ENCODE measurements at places on chromosomes 13 and 19.
A peak's percentile ranks its signal among the peaks of the same experiment; 100 is the strongest.

GRCh38 chr19:41476583-41476982 is 33.6 kb downstream of the ERICH4 start:
- DNase-seq: no peak

DNA sequence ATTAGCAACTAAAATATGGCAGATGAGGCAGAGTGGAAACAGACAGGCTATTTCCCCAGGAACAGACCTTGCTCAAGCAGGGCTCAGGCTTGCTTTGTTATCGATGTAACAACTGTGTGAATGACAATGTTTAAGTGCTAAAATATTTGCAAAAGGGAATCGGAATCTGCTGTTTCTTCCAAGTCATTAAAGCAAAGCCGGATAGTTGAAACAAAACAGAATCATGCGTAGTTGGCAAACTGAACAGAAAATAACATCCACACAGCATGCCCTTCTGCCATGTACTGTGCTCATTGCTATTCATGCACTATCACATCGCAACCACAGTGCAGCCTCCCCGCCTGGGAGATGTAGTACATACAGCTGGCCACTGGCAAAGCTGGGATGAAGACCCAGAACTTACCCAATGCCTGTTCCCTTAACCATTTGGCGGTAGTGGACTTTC is 799.1 kb downstream of the DIAPH3 start:
- DNase-seq: no peak

GRCh38 chr19:3281026-3281425 is 56.6 kb downstream of the CELF5 start:
- DNase-seq: no peak

DNA sequence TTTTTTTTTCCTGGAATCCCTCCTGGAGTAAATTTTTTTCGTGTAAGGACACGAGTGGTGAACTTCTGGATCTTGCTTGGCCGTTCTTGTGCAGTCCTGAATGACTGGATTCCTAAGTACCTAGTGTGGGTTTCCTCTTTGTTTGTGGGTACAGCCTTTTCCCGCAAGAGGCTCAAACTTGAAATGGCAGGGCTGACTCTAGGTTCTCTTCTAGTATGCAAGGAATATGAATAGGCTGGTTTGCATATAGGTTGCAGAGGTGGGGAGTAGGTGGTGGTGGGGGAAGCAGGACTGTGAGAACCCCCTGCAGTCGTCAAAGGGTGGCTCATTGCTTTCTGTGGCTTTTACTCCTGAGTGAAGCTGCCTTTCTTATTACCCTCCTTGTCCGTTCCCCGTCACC is 13.6 kb downstream of the UBAC2 start:
- DNase-seq: peak; percentile 63

DNA sequence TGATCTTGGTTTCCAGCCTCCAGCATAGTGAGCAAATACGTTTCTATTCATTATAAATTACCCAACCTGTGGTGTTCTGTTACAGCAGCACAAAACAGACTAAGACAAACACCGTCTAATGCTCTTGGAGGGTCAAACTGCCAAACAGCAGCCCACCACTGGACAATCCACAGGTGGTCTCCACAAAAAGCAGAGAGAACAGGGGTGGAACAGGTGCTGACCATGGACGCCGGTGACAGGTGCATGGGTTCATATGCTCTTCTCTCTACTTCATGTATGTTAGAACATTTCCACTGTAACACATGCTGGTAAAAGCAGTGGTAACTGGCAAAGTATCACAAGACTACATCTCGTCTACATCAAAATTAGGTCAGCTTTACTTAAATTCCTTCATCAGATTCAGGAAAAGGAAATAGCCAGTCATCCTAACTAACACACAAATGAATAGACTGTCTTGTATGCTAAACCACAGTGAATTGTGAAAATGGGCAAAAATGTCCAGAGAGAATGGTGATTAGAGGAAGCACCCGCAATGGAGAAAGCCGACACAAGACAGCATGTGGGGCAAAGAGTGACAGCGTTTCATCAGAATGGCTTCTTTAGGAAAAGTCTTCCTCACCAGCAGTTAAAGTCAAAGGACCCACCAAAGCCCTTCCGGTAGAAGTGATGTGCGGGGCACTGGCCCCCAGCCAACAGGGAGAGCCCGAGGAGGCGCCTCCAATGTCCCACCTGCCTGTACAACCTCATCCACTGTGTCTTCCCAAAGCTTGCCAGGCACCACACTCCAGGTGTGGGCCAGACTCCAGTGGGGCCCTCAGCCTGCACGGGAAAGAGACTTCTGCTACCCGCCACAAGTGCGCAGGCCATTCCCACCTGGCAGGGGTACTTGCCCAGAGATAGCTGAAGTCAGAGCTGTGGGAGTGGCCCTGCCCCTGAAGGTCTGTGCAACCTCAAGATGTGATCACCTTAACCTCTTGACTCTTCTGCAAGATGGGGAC is 6.5 kb downstream of the CARS2 start:
- no peak for DNase-seq

DNA sequence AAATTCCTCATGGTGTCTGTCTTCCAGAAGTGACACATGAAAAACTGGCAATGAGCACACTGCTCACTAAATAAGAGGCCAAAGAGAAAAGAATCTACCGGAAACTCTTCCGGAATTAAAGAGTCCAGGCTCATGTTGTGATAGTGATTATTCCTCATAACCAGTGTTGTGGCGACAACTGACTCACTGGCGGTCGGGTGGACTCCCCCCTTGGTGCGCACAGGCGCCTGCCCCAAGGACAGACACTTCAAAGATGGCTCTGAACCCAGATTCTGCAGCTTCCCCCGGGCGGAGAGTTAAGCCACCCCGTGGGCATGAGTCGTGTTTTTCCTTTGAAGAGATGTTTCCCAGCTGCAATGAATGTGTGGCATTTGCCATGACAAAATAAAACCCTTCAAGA is 10.3 kb downstream of the IL17D start:
- no peak for DNase-seq

DNA sequence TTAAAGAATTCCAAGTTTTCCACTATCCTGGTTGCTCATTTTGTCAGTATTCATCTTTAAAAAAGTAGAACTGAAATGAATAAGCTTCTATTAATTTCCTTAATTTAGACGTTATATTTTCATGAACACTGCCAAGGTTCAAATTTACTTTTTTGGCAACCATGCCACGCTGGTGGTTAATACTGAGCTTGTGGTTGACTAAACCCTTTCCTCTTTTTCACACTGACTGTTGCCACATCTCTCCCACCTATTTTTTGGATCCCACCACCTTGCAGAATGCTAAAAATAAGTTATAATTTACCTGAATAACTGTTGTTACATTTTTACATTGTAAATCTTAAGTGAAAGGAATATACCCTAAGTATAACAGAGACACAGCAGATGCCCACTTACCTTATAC is 45.0 kb downstream of the FLT3 start:
- DNase-seq: no peak

DNA sequence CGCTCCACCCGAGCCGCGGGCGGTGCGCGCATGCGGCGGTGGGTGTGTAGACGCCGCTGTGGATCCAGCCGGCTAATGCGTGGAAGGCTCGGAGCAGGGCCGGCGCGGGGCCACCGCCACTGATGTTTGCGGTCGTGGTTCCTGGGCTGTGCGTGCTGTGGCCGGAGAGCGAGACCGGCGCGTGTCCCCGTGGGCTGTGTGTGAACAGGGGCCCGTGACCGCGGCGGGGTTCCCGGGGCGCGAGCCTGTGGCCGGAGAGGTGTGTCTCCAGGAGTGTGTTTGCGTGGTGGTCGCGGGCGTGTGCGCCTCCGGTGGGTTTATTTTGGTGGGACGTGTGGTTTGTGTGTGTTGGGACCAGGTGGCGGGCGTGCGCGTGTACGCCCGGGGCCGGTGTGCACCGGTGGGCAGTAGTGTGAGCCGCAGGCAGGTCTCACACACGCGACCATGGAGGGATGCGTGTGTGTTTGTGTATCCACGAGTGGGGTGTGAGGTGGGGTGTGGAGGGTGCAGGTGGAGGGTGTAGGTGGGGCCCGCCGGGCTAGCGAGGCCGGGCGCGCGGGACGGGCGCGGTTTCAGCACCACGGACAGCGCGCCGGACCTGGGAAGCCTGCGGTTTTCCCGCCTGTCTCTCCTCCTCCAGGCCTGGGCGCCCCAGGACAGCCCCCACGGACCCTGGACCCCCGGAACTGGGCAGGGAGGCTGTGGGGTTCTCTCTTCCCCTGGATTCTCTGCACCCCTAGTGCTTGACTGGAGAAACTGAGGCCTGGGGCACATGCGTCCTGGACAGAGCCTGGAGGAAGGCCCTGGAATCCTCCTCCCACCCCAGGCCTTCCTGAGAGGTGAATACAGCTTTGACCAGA is 1.6 kb downstream of the HCN2 start:
- DNase-seq: no peak

GRCh38 chr13:93145199-93145598 is 81.4 kb upstream of the GPC6 start:
- peak; percentile 2 for DNase-seq

- no peak for DNase-seq
Measured at GRCh38 chr19:7153022-7153421, 83.5 kb downstream of the ZNF557 start.

- DNase-seq: no peak
Measured at GRCh38 chr13:19680751-19681150, 47.3 kb downstream of the MPHOSPH8 start.

DNA sequence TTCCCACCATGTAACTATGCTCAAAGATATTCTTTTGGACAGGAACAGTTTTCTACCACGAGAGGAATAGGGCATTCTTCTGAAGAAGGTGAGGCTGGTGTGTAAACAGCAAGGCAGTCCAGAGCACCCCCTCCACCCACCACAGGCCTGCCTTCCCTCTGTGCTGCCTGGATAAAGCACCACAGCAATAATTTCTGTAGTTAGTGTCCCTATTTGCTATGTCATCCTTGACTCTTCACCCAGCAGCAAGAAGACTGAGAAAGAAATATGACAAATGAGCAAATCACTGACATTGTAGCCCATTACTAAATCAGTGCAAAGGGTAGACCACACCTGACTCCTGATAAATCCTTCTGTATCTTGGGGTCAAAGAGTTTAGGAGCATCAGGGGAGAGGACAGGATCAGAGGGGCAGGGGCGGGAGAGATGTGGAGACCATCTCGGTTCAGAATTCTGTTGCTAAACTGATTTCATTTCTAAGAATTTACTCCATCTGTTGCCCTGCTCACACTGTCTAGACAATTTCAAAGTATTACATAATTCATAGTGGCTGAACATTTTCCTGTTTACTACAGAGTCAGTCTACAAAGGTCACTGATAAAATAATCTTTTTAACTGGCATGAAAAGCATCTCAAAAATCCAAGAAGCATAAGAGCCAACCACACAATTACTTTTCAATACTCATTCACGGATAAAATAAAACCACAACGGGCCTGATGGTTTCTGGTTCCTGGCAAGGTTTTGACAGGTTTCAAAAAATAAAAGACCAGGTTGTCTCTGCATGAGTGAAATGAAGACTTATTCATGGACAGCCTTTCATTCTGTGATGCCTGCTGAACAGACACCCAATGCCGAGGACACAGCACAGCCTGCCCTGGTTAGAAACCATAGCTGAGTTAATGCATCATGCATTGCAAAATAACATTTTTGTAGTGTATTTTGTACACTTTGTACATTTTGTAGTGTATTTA is 88.4 kb upstream of the IRS2 start:
- DNase-seq: peak; percentile 20

DNA sequence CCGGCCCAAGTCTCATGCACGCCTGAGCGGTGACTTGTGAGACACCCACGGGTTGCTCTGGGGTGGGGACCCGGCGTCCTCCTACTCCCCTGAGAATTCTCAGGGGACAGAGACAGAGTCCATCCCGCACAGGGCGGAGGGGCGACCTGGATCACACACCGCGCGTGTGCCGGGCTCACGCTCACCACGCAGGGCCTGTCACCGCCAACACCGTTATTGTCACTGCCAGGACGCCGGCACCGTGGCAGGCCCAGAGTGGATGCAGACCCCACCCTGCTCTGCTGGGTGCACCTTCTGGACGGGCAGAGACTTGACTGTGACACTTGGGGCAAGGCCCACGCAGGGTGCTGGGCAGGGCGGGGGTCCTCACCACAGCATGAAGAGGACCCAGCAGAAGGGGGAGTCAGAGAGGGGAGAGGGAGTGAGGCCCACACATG is 16.2 kb downstream of the MOB3A start:
- DNase-seq: no peak

DNA sequence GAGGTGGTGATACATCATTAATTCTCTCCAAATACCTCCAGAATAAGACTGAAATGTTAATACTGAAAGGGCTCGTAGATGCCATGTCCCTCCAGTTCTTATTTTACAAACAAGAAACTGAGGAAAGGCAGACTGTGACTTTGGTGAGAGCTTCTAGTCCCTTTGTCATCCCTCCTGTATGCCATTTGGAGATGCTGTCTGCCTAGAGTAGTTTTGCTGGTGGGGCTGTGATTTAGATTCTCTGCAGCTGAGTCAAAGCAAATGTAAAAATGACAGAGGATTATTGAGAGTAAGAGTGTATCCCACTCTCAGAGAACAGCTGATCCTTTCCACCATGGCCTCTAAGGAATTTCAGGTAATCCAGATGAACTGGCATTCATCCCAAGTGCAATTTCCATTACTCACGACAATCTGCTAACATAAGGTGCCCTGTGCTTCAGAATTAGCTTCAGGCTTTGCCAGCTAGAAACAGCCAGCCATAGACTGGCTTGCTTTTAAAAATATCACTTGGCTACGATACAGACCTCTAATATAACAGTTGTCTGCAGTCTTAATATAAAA is 16.8 kb downstream of the PABPC3 start:
- DNase-seq: no peak

- DNase-seq: no peak
Measured at GRCh38 chr19:19530889-19531288, 2.2 kb downstream of the YJEFN3 start.

- DNase-seq: peak; percentile 23
Measured at GRCh38 chr13:92745258-92745657, 481.3 kb upstream of the GPC6 start.

- no peak for DNase-seq
Measured at GRCh38 chr19:49103331-49104085, 10.7 kb upstream of the LIN7B start.

DNA sequence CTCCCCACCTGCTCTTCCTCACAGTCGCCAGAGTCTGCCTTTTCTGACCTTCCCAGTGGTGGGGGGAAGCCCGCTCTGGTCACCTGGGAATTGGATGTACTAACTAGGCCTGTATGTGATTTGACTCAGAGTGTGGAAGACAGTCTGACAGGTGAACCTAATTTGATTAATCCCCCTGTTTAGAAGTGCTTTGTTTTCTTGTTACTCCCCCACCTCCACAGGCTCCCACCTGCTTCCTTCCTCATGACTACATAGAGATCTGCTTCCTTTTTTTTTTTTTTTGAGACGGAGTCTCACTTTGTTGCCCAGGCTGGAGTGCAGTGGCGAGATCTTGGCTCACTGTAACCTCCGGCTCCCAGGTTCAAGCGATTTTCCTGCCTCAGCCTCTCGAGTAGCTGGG is 44.0 kb downstream of the COG3 start:
- DNase-seq: no peak

GRCh38 chr13:92044351-92044750 is 645.9 kb downstream of the GPC5 start:
- no peak for DNase-seq

DNA sequence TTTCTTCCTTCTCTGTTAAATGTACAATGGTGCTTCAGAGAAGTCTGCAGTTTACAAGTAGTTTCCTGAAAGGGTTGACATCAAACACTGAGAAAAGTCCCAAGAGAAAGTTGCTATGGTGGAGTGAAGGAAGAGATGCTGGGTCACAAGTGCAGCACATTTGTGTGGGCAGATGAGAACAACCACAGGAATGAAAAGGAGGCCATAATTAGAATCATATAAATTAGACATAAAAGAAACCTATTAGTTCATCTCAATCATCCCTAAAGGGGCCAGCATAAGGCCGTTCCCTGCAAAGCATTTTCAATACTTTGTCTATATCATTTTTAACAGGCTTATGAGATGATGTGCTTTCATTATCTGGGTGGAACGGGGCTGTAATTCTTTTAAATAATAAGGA is 359.2 kb downstream of the IRS2 start:
- no peak for DNase-seq
